Activated CD8-positive, alpha-beta memory T cell treated with anti-CD3 and anti-CD28 coated beads for 48 hours (primary cell): ENCODE measurements at places on chromosomes 16 and 17.

- DNase-seq = no peak
Observed at GRCh38 chr16:57889960-57890751, 80.8 kb downstream of the CNGB1 start.

DNA sequence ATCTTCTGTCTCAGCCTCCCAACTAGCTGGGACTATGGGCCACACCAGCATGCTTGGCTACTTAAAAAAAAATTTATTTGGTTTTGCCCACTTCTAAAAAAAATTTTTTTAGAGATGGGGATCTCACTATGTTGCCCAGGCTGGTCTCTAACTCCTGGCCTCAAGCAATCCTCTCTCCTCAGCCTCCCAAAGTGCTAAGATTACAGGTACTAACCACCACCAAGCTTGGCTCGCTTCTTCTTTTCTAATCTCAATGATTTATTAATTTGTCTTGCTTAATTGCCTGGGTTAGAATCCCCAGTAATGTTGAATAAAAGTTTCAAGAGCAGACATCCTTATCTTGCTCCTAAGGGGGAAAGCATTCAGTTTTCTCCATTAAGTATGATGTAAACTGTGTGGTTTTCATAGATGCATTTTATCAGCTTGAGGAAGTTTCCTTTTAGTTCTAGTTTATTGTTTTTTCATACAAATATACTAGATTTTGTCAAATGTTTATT is 65.8 kb upstream of the NACA2 start:
- no peak for DNase-seq

- DNase-seq = no peak
Observed at GRCh38 chr16:17512636-17513220, 42.0 kb upstream of the XYLT1 start.

DNA sequence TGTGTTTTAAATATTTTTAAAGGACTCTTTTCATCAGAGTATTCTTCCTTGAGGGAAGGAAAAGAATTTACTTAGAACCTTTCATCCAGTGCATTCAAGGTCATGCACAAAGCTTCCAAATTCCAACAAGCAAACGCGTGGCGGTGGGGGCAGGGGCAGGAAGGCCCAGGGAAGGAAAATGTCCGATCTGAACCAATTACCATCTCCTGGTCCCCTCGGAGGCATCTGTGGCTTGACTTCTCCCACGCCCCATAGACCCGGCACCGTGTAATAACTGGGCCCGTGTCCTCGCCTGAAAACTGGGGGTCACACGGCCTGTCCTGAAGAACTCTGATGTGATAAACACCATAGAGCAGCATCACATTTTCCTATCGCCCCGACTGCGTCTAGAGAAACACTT is 18.3 kb downstream of the MEAK7 start:
- DNase-seq = no peak

- no peak for DNase-seq
Observed at GRCh38 chr17:40912486-40913210, 24.8 kb downstream of the KRT23 start.

DNA sequence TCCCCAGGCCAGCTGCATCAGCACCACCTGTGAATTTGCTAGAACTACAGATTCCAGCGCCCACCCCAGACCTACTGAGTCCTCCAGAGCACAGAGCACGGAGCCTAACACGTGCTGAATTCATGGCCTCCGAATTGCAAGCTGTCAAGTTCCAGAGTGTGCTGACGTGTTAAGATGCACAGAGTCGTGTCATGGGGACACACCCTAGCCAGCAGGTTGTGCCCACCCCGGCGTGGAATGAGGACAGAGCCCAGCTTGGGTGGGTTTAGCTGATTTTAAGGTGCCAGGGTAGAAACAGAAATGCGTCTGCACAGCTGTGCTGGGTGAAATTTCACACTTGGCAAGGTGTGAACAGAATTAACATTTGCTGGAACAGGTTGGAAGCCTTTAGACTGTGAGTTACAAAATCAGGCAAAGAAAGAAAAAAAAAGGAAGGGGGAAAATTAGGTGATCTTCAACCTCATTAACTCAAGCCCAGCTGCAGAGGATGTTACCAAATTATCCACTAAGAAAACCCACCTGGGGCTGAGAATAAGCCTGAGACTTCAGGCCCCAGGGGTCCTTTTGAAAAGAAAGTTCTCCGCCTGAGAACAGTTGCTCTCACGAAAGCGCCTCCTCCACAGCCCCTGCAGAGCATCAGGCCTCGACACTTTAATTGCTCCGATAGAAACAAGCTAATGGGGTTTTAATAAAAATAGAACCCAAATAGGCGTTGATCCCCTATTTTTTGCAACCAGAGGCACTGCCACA is 27.1 kb downstream of the GINS3 start:
- no peak for DNase-seq

DNA sequence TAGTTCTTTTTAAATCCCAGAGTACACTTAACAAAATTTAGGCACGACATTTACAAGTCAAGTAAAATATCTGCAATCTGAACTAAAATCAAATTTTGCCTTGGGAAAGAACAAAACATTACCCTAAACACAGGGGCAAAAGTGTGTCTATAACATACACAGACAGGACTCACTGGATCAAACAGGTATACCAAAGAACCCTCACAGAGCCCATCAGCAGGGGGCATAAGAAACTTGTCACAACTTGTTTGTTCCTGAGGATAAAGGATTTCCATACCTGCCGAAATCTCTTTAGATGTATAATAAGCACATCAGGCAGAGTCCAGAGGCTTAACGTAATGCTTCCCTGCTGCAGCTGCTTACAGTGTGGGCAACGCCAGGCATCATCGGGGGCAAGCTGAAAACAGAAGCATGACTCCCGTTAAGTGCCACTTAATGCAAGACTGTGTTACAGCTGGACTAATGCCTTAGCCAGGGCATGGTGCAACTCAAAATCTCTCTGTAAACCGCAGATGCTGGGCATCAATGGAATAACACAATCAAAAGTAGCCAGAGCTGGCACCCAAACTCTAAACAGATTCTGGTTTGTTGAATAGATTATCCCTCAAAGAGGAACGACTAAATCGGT is 67.0 kb downstream of the USP31 start:
- no peak for DNase-seq
